ENCODE measurements at places on chromosomes 6 and 20.

DNA sequence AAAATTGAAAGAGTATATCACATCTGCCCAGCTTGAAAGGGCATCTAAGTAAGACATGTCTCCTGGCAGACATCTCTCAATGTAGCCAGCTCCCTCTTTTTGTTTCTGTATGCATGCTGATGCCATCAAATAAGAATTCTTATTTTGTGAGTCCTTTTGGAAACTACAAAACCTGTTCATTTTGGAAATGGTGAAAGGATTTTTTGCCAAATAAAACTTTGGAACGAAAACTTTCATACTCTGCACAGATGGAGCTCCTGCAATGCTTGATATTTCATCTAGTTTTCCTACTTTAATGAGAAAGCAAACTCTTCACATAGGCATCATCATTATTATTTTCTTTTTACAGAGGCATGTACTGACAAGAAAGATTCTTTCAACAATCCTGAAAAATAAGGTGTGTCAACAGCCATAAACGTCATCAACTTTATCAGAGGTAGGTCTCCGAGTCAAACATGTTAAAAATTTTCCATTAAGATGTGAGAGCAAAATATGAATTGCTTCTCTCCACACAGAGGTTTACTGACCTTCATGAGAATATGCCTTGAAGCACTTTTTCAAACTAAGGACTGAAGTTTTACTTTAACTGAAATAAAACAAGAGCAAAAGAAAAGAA, 26.2 kb upstream of the CMTR1 start:
- no peak for DNase-seq

GRCh38 chr20:36313476-36313875, 7.3 kb downstream of the DLGAP4 start:
- DNase-seq, result no peak

DNA sequence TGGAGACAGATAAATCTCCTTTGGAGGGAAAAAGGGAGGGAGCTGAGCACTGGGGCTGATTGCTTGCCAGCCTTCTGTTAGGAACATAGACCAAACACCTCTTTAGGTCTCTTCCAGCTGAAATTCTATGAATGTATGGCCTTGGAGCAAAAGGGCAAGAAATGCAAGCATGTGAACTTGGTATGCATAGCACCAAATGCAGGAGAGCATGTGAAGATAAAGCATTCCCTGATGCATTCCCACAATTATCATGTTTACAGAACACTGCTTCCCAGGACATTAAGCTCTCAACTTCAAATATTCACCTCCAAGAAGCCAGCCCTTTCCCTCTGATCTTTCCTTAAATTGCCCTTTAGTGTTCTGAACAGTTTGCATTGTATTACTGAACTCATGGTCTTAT, 15.6 kb downstream of the RIPOR2 start:
- no peak for DNase-seq

DNA sequence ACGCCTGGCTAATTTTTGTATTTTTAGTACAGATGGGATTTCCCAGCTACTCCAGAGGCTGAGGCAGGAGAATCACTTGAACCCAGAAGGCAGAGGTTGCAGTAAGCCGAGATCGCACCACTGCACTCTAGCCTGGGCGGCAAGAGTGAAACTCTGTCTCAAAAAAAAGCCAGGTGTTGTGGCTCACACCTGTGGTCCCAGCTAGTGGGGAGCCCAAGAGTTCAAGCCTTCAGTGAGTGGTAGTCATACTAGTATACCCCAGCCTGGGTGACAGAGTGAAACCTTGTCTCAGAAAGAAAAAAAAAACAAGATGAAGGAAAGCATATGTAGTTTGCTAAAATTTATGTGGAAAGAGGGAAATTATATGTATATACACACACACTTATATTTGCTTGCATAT, 20.0 kb upstream of the POU5F1 start:
- DNase-seq, result no peak

DNA sequence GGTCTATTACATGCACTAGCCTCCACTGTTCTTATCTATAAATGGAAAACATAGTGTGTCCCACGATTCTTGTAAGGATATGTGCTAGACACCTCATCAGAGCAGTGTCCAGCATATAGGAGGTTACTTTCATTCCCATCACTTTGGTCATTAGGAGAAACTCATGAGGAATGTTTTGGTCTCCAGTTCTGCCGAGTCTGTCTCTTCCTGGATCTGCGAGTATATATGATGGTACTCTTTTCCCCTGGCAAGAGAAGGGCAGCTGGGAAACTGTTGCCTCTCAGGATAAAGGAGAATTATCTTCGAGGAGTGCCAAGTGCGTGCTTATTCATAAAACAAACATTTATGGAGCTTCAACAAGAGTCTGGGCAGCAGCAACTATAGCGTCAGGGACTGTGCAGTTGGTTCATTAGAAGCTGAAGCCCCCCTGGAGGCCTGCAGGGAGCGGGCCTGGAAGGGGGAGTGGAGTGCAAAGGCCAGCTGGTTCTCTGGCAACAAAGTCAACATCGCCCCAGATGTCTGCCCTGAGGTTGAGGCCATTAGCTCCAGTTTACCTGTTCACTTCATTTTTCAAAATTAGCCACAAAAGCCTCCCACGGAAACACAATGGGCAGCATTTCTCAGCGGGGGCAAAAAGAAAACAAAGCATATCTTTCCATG, 811.9 kb downstream of the MAFB start:
- no peak for DNase-seq

- DNase-seq, result no peak
Measured at GRCh38 chr6:21984135-21984534, 312.7 kb downstream of the PRL start.

GRCh38 chr6:33450434-33450833, 3.9 kb upstream of the ZBTB9 start:
- no peak for DNase-seq

DNA sequence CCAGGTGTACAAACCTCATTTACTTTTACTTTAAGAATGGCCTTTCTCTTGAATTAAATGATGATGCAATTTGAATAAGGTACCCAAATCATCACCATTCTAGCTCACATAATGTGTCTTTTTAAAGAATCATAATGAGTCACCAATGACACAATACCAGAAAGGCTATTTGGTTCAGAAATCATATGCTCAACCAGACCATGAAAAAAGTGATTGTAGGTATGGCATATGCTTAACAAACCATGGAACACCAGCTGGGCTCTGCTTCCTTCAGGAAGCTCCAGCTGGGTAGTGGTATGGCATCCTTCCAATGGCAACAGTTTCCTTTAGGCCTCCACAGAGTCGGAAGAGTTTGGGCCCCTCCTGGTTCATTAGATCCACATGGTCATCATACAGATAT, 128.2 kb downstream of the FRK start:
- no peak for DNase-seq

- DNase-seq, result no peak
Measured at GRCh38 chr6:157976345-157977175, 5.1 kb upstream of the SYNJ2 start.

DNA sequence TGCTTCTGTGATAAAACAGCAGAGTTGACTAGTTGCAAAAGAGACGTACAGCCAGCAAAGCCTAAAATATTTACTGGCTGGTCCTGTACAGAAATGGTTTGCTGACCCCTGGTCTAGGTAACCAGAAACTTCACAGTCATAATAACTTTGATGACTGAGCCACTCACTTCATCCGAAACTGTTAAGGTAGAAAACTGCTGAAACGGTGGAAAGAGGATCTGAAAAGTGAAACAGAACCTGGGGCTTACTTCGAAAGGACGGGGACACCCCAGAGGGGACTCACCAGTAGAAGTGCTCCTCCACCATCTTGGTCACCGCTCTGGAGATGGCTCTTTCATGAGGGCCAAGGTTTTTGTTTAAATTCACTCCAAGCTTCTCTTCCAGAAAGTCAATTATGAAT, 16.4 kb downstream of the FAXC start:
- DNase-seq, result no peak
